ENCODE measurements at places on chromosomes 4 and X.

GRCh38 chr4:118743867-118744266, 58.7 kb downstream of the METTL14 start:
- H3K27ac ChIP-seq, result no peak overlapping the region
- DNase-seq, result no peak
- H3K27me3 ChIP-seq, result no peaks in the 10 kb centered on the region
- H3K4me1 ChIP-seq, result no peaks in the 10 kb centered on the region
- no peaks in the 10 kb centered on the region for H3K36me3 ChIP-seq

DNA sequence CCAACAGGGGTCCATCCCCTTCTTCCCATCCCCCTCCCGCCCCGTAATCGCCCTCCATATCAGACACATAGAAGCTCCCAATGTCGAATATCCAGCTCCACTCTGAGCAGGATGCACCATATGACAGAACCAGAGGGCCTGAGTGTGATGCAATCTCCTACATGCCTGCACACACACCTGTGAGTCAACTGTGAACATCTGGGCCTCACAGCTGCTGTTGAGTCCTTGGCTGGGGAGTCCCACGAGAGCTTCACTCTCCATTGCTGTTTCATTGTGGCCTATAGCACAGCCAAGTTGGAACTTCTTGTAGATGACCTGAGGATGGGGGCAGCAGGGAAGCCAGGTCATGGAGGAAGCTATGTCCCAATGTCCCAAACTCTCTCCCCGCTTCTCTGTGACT, 8.2 kb downstream of the SLC38A5 start:
- peaks cover 18% of the 10 kb centered on the region for H3K36me3 ChIP-seq
- no peaks in the 10 kb centered on the region for H3K4me1 ChIP-seq

DNA sequence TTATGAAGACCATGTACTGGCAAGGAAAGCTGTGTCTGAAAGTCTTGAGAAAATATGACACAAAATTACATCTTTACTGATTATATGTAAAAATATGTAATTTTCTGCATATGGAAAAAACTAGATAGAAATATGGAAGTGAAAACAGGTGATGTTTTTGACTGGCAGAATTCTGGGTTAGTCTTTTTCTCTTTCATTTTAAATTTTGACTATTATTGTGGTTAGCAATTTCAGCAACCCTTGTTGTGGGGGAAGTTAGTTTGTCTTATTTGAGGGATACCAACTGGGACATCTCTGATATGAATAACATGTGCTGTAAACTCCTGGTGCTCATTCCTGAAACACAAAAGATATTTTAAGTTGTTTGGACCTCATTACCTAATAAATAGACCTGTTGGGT, 49.9 kb upstream of the CPEB2 start:
- H3K4me3 ChIP-seq, result no peak overlapping the region
- no peaks in the 10 kb centered on the region for H3K27me3 ChIP-seq
- no peaks in the 10 kb centered on the region for H3K36me3 ChIP-seq
- no peak overlapping the region for H3K27ac ChIP-seq
- H3K4me1 ChIP-seq, result no peaks in the 10 kb centered on the region

DNA sequence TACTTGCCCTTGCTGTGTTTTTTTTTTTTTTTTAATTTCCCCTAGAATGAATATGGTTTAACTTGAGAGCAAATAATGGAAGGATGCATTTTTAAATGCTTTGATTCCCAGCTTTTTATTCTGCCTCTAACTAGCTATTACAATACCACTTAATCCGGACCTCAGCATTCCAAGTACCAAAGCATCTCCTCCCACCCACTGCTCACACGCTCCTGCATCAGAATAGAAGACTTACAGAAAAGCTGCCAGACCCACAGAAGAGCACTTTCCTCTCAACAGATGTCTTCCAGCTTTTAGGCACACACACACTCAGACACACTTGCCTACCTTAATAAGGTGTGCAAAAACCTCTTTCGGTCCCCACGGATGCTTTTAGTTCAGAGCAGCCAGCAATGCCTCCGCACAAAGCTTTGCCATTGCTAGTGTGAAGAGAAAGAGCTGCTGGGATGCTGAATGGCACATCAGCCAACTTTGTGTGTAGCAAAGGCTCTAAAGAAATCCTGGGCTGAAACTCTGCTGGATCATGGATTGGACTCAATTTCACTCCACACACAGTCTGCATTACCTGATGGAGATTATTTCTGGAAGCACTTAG, 1056.2 kb downstream of the DMD start:
- DNase-seq, result no peak
- H3K27me3 ChIP-seq, result no peaks in the 10 kb centered on the region
- H3K36me3 ChIP-seq, result no peaks in the 10 kb centered on the region
- no peaks in the 10 kb centered on the region for H3K4me1 ChIP-seq

DNA sequence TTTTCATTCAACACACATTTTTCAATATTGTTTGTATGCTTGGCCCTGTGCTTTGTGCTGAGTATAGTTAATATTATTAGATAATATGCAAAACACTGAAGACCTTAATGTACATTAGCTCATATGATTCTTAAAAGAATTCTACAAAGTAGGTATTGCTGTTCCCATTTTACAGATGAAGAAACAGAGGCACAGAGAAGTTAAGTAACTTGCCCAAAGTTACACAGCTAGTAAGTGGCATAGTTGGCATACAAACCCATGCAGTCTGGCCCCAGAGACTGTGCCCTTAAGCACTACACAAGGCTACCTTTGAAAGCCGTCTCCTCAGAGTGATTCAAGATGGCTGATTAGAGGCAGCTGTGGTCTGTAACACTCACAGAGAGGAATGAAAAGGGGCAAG, 293.4 kb upstream of the F9 start:
- no peak overlapping the region for H3K4me3 ChIP-seq
- no peak for DNase-seq
- no peaks in the 10 kb centered on the region for H3K36me3 ChIP-seq

GRCh38 chrX:150463566-150463965, 100.4 kb downstream of the MAMLD1 start:
- H3K27me3 ChIP-seq, result no peaks in the 10 kb centered on the region
- no peak for DNase-seq
- H3K4me3 ChIP-seq, result no peak overlapping the region
- no peaks in the 10 kb centered on the region for H3K4me1 ChIP-seq

GRCh38 chr4:89528526-89529133, 221.0 kb upstream of the GPRIN3 start:
- no peaks in the 10 kb centered on the region for H3K36me3 ChIP-seq
- H3K27me3 ChIP-seq, result peaks cover 60% of the 10 kb centered on the region
- peak; percentile 72 for DNase-seq
- no peak overlapping the region for H3K4me3 ChIP-seq
- peaks cover 5% of the 10 kb centered on the region for H3K4me1 ChIP-seq
- no peak overlapping the region for H3K27ac ChIP-seq

GRCh38 chr4:165079476-165079875, 25.8 kb downstream of the TRIM75 start:
- no peaks in the 10 kb centered on the region for H3K4me1 ChIP-seq
- H3K27me3 ChIP-seq, result no peaks in the 10 kb centered on the region
- H3K27ac ChIP-seq, result no peak overlapping the region
- no peaks in the 10 kb centered on the region for H3K36me3 ChIP-seq
- DNase-seq, result peak; percentile 4

GRCh38 chr4:102318105-102318504, 27.2 kb downstream of the SLC39A8 start:
- H3K27me3 ChIP-seq, result no peaks in the 10 kb centered on the region
- H3K27ac ChIP-seq, result no peak overlapping the region
- H3K36me3 ChIP-seq, result no peaks in the 10 kb centered on the region
- H3K4me1 ChIP-seq, result peaks cover 2% of the 10 kb centered on the region
- DNase-seq, result no peak

GRCh38 chr4:115332078-115332477, 218.7 kb upstream of the NDST4 start:
- no peaks in the 10 kb centered on the region for H3K27me3 ChIP-seq
- DNase-seq, result no peak
- no peaks in the 10 kb centered on the region for H3K36me3 ChIP-seq
- no peaks in the 10 kb centered on the region for H3K4me1 ChIP-seq

DNA sequence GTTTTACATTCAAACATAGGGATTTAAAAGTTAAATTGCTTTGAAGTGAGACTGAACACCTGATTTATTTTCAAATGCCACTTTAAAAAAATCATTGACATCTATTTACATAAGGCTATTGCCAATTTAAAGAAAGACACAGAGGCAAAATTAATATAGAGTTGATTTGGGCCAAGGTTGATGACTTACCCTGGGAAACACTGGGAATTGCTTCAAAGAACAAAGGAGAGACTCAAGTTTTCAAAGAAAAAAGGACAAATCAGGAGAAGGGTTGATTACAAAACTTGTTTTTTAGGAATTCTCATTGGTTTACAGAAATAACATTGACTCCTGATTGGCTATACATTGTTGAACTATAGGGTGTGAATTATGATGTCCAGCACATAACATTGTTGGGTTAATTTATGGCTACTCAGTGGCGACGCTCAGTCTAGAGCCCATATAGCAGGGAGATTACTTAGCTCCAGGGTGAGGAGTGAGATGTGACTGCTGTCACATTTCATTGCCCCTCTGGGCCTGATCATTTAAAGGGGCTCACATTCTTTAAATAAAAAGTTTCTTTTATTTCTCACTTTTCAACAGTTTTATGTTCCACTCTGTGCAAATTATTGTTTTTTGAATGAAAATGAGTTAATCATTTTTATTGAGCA, 184.6 kb downstream of the SPATA18 start:
- no peak overlapping the region for H3K4me3 ChIP-seq
- H3K36me3 ChIP-seq, result no peaks in the 10 kb centered on the region
- H3K4me1 ChIP-seq, result no peaks in the 10 kb centered on the region
- no peaks in the 10 kb centered on the region for H3K27me3 ChIP-seq
- H3K27ac ChIP-seq, result no peak overlapping the region
- DNase-seq, result no peak

GRCh38 chr4:182829196-182829595, 88.0 kb downstream of the DCTD start:
- H3K27ac ChIP-seq, result no peak overlapping the region
- no peaks in the 10 kb centered on the region for H3K27me3 ChIP-seq
- no peak for DNase-seq
- H3K4me1 ChIP-seq, result peaks cover 24% of the 10 kb centered on the region
- no peaks in the 10 kb centered on the region for H3K36me3 ChIP-seq

GRCh38 chr4:70182517-70183167, 12.9 kb upstream of the ODAM start:
- H3K27ac ChIP-seq, result no peak overlapping the region
- H3K4me3 ChIP-seq, result no peak overlapping the region
- no peaks in the 10 kb centered on the region for H3K4me1 ChIP-seq
- DNase-seq, result no peak

DNA sequence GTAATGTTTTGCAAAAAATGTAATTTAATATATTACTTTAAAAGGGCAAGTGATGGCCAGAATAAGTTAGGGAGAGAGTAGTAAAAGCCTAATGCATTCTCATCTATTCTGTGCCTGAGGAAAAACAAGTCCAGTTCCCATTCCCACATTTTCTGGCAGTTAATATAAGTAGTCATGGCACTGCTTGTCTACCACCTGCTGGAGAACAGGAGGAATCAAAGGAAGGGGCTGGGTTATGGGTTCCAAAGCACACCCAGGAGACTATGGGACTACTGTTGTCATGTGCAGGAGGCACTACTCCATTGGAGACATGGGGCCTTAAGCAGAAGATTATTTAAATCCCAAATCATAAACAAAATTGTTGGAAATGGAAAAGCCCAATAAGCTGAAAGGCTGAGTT, 2618.6 kb downstream of the ARAP2 start:
- no peaks in the 10 kb centered on the region for H3K36me3 ChIP-seq
- no peaks in the 10 kb centered on the region for H3K4me1 ChIP-seq
- H3K27me3 ChIP-seq, result no peaks in the 10 kb centered on the region
- no peak overlapping the region for H3K4me3 ChIP-seq
- no peak overlapping the region for H3K27ac ChIP-seq
- DNase-seq, result no peak

- H3K4me1 ChIP-seq, result no peaks in the 10 kb centered on the region
- H3K4me3 ChIP-seq, result peak overlapping the region; percentile 15
- no peaks in the 10 kb centered on the region for H3K36me3 ChIP-seq
Observed at GRCh38 chr4:140004549-140004895, 149.5 kb downstream of the MAML3 start.

Measured in thymus (tissue), 14 donors.